DMS53 (cell line): ENCODE measurements at places on chromosomes 7 and 10.

GRCh38 chr7:37380831-37381230, 67.8 kb downstream of the ELMO1 start:
- DNase-seq, result no peak

DNA sequence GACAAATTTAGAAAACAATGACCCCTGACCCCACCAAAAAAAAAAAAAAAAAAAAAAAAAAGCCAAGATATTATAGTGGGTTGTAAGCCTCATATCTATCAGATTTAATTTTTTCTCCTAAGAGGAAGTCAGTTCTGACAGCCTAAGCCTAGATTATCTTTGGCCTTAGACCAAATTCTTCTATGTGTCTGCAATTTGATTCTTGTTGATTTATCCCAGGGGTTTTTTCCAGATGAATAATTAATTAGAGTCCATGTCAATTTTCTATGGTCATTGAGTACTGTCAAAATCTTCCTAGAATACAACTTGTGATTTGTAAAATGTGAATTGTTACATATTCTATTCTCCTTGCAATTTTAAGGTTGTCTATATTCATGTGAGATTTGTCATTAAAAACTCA, 151.6 kb upstream of the CACNA2D1 start:
- DNase-seq, result no peak

GRCh38 chr7:83410989-83411591, 237.8 kb downstream of the SEMA3E start:
- peak; percentile 88 for DNase-seq

GRCh38 chr7:117385363-117386109, 41.8 kb downstream of the ASZ1 start:
- peak; percentile 65 for DNase-seq

- no peak for DNase-seq
Observed at GRCh38 chr7:151616443-151617213, 96.9 kb upstream of the RHEB start.

DNA sequence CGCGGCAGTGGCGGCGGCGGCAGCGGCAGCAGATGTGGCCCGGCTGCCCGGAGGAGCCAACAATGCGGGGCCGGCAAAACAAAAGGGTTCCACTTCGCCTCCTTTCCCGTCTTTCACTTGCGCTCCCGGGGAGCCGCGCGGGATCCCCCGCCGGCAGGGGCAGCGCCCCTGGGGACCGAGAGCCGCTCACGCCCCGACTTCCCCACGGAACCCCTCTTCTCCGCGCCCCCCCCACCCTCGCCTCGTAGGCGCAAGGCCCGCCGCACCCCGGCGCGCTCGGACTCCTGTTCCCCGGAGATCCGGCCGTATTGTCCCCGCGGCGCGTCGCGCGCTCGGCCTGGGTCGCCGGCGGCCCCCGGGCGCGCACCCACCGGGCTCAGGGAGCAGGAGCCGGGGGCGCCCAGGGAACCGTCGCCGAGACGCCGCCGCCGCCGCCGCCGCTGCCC, 854 bp downstream of the CTBP2 start:
- peak; percentile 69 for DNase-seq

GRCh38 chr7:99554939-99555338, 3.0 kb upstream of the FAM200A start:
- DNase-seq, result no peak

DNA sequence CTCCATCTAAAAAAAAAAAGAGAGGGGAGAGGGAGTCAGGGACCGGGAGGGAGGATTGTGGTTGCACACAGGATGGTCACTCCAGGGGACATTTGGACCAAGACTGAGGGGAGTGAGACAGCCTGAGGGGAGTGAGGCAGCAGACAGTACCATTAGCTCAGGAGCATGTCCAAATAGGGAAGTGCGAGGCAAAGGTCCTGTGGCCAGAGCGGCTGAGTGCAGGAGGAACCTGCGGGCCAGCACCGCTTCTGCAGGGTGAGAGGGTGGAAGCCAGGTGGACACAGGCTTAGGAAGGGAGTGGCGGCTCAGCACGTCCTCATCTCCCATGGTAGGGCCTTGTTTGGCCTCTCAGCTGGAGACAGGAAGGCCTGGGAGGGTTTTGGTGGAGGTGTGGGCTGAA, 48.9 kb upstream of the PFKFB3 start:
- no peak for DNase-seq

DNA sequence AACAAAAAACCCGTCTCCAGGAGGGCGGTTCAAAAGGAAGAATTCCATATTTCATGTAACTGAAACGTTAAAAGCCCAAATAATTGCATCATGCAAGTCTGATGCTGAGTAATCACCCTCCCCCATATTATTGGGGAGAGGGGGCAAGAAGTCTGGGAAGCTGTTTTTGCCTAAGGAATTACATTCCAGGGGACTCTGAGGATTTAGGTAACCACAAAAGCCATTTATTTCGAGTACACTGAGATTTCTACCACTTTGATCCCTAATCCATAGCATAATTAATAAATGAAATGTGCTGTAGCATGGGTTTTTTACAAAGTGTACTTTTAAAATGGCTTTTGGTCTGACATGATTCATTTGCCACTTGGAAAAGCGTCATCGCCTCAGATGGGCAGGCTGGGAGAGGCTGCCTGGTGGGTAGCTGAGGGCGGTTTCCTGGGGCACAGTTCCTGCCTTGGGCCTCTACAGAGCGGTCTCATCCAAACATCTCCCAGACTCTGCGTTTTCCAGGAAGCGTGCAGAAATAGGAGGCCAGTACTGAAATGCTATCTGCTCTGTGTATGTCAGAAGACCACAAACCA, 106.5 kb downstream of the TCF7L2 start:
- no peak for DNase-seq

DNA sequence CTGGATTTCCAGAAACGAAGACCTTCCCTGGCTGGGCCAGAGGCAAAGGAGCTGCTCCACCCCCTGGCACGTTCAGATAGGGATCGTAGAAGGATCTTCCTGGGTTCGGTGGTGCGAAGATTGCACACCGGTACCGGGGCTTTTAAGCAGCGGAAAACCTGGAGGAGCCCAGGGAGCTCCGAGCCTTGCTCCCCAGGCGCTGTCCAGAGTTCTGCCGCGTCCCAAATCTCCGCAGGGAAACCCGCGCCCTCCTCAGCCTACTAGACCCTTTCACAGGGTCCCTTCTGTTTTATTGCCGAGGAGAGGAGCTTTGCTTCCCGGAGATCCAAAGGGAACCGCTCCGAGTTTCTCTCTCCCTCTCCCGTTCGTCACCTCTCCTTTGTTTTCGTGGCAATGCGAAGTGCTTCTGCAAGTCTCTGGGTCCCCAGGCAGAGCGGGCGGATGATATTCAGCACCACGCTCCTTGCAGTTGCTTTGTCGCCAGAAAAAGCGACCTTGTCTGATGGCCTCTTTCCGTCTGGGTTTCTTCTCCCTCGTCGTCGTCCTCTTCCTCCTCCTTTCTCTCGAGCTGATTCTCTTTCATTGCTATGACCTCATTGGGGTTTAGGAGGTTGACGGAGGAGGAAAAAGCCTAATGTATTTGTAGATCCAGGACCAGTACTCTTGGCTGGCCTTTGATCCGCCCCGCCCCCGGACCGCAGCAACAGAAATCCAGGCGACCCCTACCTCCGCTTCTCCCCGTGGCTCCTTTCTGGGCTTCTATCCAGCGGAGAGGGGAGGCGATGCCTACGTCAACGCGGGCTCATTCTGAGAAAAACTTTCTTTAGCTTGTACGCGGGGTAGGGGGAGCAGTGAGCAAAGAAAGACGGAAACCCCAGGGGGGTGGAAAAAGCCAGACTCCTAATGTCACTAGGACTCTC, at the start of gene TMEM196:
Gene TMEM196, minus strand, starts transcription at position 777 of the 920 bp plus-strand sequence. CDS start 921 bp downstream, outside the sequence.
- peak; percentile 83 for DNase-seq

DNA sequence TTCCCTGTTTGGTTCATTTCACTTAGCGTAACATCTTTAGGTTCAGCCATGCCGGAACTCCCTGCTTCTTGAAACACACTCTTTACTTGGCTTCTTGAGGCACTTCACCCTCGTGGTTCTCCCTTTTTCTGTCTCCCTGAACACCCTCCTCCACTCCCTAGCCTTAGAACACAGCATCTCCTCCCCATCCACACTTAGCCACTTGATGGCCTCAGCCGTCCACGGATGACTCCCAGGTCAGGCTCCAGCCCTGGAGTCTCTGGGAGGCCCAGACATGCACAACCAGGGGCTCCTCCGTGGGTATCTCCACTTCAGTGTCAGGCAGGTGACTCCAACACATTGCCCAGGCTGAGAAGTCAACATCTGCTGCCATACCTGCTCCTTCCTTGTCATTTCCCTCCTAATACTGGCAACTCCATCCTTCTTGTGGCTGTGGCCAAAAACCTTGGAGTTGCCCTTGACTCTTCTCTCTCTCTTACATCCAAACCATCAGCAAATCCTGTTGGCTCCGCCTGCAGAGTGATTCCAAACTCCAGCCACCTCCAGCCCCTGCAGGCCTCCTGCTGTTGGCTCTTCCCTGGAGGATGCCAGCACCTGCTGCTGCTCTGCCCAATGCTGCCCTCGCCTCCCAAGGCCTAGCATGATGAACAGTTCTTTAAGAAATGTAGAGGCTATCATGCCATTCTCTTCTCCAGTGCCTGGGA, 8.4 kb upstream of the INMT start:
- DNase-seq, result peak; percentile 45

DNA sequence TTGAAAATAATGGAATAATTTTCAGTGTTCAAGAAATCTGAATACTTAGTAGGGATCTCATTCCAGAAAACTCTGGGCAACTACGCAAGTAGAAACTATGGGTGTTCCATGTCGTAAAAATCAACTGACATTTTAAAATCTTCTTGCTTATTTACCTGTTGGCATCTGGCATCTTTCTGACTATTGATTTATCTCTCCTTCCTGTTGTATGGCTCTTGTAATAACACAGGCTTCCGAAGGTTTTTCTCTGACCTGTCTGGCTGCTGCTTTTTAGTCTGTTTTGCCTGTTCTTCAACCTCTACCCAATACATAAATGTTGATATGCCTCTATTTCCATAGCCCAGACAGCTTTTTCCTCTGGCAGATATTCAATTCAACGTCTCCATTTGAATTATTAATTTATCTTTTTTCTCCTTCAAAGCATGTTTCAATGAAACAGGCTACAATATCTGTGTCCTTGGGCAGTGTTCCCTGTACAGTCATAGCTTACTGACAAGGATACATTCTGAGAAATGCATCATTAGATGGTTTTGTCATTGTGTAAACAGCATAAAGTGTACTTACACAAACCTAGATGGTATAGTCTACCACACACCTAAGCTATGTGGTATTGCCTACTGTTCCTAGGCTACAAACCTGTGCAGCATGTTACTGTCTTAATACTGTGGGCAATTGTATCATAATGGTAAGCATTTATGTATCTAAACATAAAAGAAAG, 105.9 kb upstream of the ETV1 start:
- DNase-seq, result peak; percentile 78

DNA sequence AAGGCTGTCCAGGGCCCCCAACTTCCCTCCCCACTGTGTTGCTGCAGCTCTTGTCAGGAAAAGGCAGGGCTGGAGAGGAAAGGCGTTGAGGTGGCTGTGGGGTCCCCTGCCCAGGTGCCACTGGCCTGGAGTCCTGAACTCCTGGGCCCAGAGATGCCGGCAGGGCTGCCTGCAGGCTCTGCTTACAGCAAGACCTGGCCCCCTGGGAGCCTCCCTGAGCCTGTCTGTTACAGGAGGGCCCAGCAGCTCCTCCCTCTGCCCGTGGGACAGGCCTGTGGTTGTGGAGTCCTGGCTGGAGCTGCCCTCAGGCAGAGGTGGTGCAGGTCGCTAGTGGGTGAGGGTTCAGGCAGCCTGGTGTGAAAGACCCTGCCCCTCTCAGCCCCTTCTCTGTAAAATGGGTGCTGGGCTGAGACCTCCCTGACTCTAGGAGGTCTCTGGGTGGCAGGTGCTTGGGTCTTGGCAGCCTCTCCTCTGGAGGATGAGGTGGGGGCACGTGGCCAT, 9.9 kb downstream of the ANTXRL start:
- no peak for DNase-seq

DNA sequence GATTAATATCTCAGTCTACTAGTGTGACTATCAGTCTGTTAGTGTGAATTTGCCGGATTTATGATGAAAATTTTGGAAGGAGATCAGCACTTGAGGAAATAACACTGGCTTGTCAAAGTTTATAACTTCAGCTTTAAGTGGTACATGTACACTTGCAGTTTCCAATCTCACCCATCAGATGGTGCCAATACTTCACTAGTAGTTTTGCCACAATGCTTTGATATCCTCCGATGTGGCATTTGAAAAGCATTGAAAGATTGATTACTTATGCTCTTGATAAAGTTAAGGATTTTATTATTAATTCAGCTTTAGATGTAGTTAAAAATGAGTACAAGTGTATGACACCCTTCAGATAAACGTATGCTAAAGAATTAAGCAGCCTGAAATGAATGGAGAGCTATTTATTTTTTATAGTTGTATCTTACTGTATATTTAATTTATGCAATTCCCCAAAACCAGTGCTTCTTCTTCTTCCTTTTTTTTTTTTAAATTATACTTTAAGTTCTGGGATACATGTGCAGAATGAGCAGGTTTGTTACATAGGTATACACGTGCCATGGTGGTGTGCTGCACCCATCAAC, 98.2 kb downstream of the ANLN start:
- DNase-seq, result peak; percentile 81

DNA sequence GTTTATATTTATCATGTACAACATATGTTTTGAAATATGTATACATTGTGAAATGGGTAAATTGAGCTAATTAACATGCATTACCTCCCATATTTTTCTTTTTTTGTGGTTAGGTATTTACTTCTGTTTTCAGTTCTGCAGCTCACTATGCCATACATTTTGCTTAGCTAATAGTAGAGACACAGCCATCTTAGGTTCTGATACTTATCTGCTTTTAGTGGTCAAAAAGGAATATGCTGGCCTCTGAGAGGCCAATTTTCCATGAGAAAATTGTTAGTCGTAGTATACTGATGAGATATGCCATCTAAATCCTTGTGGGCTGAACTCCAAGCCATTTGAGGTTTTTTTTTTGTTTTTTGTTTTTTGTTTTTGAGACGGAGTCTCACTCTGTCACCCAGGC, 31.0 kb downstream of the SGPL1 start:
- DNase-seq, result no peak

GRCh38 chr10:71604324-71605018, 115.1 kb downstream of the C10orf105 start:
- peak; percentile 38 for DNase-seq

DNA sequence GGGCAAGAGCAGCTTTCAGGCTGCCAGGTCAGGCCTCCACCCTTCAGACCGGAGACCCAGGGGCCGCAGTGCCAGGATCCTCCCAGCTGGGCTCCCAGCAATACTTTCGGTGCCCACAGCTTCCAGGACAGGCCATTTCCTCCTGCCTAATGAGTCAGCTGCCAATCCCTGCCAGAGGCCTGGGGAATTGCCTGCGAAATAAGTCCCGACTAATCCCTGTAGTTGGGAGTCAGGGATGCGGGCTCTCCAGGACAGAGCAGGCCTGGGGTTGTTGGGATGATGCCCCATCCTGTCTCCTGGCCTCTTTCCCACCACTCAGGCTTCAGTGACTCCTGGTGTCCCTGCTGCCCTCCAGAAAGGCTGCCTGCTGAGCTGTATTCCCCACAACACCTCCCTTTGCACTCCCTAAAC, 143.5 kb upstream of the UNC5B start:
- no peak for DNase-seq

DNA sequence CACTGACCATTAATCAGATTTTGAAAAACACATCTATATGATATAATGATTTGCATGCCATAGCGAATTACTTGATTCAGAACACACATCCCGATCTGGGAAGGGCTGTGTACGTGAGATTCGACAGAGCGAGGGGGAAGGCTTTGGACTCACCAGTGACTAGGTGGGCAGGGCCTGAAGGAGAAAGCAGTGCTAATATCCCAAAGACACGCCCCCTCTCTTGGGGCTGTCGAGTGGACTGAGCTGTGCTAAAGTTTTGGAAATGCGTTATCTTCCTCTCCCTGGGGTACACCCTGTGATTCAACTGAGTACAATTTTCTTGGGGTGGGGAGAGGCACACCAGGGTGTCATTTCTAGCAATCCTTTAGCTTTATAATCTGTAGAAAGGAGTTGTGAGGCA, 1.8 kb downstream of the LRRC17 start:
- no peak for DNase-seq
